ENCODE measurements at places on chromosomes 16 and 17. TPM values are rescaled to one million over a fixed set of nuclear protein-coding genes. Genes with fewer than 3 reads are reported as not detected.

- peak overlapping the region; percentile 12 for H3K4me3 ChIP-seq
- peak overlapping the region; percentile 56 for H3K27ac ChIP-seq
- peaks cover 25% of the 10 kb centered on the region for H3K4me1 ChIP-seq
- no peaks in the 10 kb centered on the region for H3K36me3 ChIP-seq
- no peaks in the 10 kb centered on the region for H3K27me3 ChIP-seq
Measured at GRCh38 chr16:11297492-11298142, 16.5 kb upstream of the PRM1 start.

DNA sequence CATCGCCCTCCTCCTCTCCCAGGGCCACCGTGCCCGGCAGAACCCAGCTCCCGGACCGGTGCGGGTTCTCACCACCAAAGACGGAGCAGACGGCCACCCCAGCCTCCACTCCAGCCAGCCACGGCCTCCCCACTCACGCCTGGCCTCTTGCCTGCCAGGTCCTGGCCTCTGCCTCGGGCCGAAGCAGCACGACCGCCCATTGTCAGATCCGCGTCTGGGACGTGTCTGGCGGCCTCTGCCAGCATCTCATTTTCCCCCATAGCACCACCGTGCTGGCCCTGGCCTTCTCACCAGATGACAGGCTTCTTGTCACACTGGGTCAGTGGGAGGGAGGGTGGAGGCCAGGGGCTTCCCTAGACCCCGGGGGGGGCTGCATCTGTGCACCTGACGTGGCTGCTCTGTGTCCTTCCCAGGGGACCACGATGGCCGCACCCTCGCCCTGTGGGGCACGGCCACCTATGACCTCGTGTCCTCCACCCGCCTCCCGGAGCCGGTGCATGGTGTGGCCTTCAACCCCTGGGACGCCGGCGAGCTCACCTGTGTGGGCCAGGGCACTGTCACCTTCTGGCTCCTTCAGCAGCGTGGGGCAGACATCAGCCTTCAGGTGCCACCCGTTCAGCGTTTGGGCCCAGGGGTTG lies 6.6 kb upstream of the RHOT2 start:
- peaks cover 25% of the 10 kb centered on the region for H3K36me3 ChIP-seq
- H3K4me3 ChIP-seq: peak overlapping the region; percentile 18
- H3K27me3 ChIP-seq: no peaks in the 10 kb centered on the region
- DNase-seq: no peak
- H3K4me1 ChIP-seq: peaks cover 15% of the 10 kb centered on the region

Gene CCR7
- total RNA-seq: not detected

DNA sequence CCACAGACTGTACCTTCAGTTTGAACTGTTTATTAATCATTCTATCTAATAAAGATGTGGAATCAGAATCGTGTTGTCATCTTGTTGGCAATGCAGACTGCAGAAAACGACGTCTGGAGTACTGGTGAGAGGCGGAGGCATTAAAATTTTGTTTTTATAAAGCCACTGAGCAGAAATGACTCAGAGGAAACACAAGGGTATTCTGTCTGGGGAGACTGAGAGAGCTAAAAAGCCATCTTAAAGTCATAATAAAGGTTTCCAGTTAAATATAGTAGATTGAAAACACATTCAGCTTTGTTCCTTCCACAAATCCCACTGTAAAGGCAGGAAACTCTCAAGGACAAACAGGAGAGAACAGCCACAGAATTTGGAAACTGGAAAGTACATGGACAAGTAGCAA lies 74.2 kb downstream of the CPPED1 start:
- no peak overlapping the region for H3K4me3 ChIP-seq
- H3K27ac ChIP-seq: no peak overlapping the region
- no peaks in the 10 kb centered on the region for H3K4me1 ChIP-seq
- DNase-seq: no peak
- no peaks in the 10 kb centered on the region for H3K36me3 ChIP-seq

GRCh38 chr17:50150354-50151040 lies at the start of gene PPP1R9B:
Gene PPP1R9B (minus strand): TSS chr17:50150677. CDS start chr17:50150513, 164 bp downstream.
- H3K4me1 ChIP-seq: peaks cover 74% of the 10 kb centered on the region
- H3K27me3 ChIP-seq: no peaks in the 10 kb centered on the region
- DNase-seq: no peak
- H3K36me3 ChIP-seq: peaks cover 6% of the 10 kb centered on the region
- H3K27ac ChIP-seq: peak within 1 kb of the TSS; percentile 93

Gene PRSS33
- not detected for total RNA-seq

DNA sequence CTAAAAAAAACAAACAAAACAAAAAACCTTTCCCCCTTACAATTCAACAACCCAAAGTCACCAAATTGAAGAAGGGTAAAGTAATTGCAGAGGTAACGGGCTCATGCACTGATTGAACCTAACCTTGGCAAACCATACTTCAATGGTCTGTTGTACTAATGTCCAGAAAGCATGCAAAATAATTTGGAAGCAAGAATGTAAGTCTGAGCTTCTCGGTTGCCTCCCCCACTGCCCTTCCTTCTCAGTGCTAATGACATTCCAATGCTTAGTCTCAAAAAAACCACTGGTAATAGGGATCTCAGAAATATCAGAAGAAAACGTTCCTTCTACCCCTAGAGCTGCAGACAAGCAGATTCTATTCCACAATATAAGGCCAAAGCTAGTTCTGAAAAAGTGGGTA lies 15.8 kb downstream of the KRABD2 start:
- H3K4me1 ChIP-seq: peaks cover 16% of the 10 kb centered on the region
- no peak for DNase-seq
- no peaks in the 10 kb centered on the region for H3K27me3 ChIP-seq

Gene KRTAP9-8
- not detected for total RNA-seq

GRCh38 chr17:17350491-17351355 lies 47.5 kb downstream of the NT5M start:
- H3K27me3 ChIP-seq: no peaks in the 10 kb centered on the region
- H3K27ac ChIP-seq: no peak overlapping the region
- peaks cover 7% of the 10 kb centered on the region for H3K4me1 ChIP-seq
- H3K4me3 ChIP-seq: no peak overlapping the region

Measured in stomach (tissue), 19 donors.